Liver (tissue), 10 donors: ENCODE measurements at places on chromosomes 13 and 19.

DNA sequence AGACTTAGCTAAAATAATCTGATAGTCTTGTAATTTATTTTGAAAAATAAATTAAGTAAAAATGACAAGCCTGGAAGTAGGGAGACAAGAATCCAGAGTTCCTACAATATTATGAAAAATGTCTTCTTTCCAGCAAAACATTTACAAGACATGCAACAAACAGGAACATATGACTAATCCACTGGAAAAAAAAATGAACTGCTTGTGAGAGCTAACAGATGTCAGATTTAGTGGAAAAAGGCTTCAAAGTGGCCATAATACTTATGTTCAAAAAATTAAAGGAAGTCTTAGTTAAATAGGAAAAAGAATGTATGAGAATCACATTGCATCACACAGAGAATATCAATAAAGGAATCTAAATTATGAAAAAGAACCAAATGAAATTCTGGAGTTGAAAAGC is 2082.0 kb upstream of the PCDH20 start:
- H3K4me3 ChIP-seq = no peak overlapping the region
- H3K36me3 ChIP-seq = no peaks in the 10 kb centered on the region
- no peaks in the 10 kb centered on the region for H3K4me1 ChIP-seq
- H3K27ac ChIP-seq = no peak overlapping the region

- DNase-seq = no peak
- H3K36me3 ChIP-seq = no peaks in the 10 kb centered on the region
- no peak overlapping the region for H3K27ac ChIP-seq
- no peaks in the 10 kb centered on the region for H3K27me3 ChIP-seq
- no peak overlapping the region for H3K4me3 ChIP-seq
These were observed 261.6 kb downstream of the GPC5 start for GRCh38 chr13:91660076-91660415.

DNA sequence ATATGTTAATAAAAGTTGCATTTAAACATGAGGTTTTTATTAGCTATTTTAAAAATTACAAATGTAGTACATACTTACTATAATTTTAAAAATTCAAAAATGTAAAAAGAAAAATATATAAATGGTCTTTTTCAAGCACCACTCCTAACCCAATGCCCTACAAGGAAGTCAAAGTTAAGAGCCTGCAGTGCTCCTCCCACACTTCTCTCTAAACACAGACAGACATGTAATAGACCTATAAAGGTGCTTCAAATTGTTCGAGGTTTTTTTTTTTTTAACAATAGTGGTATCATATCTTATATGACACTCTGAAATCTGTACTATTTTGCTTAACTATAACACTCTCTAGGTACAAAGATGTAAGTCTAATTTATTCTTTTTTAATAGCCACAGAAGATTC is 25.4 kb downstream of the VWA8 start:
- peaks cover 15% of the 10 kb centered on the region for H3K4me1 ChIP-seq
- no peak overlapping the region for H3K27ac ChIP-seq
- H3K27me3 ChIP-seq = no peaks in the 10 kb centered on the region
- no peaks in the 10 kb centered on the region for H3K36me3 ChIP-seq
- no peak overlapping the region for H3K4me3 ChIP-seq

- H3K27me3 ChIP-seq = no peaks in the 10 kb centered on the region
- peaks cover 14% of the 10 kb centered on the region for H3K4me1 ChIP-seq
- H3K4me3 ChIP-seq = no peak overlapping the region
- no peak overlapping the region for H3K27ac ChIP-seq
These were observed 22.1 kb downstream of the WTIP start for GRCh38 chr19:34503531-34504272.

DNA sequence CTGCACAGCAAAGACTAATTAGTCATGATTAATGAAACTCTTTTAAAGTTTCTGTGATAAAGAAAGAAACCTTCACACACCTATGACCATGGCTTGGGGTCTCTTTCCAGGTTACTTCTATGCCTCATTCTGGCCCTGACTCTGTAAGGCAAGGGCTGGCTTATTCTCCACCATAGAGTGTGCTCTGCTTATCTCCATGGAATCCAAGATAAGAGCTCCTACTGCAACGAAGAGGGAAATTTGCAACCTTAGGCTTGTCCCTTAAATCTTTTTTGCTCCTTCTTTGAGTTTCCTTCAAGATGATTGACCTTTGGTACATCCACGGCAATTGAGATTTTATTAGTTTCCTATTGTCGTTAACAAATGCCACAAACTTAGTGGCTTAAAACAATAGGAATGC is 239.9 kb downstream of the SPRY2 start:
- no peak for DNase-seq
- H3K36me3 ChIP-seq = no peaks in the 10 kb centered on the region
- H3K27ac ChIP-seq = no peak overlapping the region
- H3K4me1 ChIP-seq = no peaks in the 10 kb centered on the region
- no peaks in the 10 kb centered on the region for H3K27me3 ChIP-seq

GRCh38 chr13:28237944-28238343 is 99.6 kb downstream of the PAN3 start:
- no peaks in the 10 kb centered on the region for H3K36me3 ChIP-seq
- H3K27ac ChIP-seq = no peak overlapping the region
- DNase-seq = no peak
- no peaks in the 10 kb centered on the region for H3K4me1 ChIP-seq
- no peak overlapping the region for H3K4me3 ChIP-seq

DNA sequence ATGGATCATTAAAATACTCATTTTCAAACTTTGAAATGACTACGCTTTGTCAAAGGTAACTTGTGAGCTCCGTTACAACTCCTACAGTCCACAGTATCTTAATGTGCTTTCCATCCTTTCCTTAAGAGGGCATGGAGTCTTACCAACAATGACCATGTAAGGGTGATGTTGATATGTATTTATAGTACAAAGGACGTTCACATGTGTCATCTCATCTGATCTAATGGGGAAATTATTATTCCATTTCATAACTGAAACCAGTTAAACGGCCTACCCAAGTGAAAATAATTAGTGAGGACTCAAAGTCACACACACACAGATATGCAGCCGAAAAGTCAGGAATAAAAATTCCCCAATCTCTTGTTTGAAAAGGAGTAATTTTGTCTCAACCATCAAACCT is 9.6 kb downstream of the USP12 start:
- H3K4me3 ChIP-seq = no peak overlapping the region
- no peak for DNase-seq
- no peaks in the 10 kb centered on the region for H3K4me1 ChIP-seq
- H3K27ac ChIP-seq = no peak overlapping the region
- no peaks in the 10 kb centered on the region for H3K36me3 ChIP-seq

DNA sequence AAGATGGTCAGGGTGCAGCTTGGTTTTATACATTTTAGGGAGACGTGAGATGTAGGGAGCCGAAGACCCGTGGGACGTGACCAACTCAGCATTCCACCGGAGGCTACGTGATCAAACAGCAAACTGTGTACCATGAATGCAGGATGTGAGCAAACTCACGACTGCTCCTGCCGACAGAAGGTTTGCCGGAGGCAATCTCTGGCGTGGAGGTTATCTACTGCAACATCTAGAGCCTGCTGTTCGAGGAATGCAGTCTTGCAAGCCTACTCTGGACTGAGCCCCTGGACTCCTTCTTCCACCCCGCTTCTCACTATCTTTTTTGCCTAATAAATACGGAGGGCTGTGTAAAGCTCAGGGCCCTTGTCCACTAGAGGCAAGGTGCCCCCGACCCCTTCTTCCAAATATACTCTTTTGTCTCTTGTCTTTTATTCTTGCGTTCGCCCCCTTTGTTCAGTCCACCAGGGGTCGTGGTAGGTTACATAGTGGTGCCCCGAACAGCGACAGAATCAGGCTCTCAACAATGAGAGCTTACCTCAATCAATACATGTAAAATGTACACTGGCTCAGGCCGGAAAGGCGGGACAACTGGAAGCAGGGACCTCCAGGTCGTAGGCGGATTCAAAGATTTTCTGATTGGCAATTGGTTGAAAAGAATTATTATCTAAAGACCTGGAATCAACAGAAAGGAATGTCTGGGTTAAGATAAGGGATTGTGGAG is 8.9 kb upstream of the OR1I1 start:
- H3K27me3 ChIP-seq = no peaks in the 10 kb centered on the region
- H3K27ac ChIP-seq = no peak overlapping the region
- DNase-seq = no peak
- H3K4me1 ChIP-seq = no peaks in the 10 kb centered on the region

DNA sequence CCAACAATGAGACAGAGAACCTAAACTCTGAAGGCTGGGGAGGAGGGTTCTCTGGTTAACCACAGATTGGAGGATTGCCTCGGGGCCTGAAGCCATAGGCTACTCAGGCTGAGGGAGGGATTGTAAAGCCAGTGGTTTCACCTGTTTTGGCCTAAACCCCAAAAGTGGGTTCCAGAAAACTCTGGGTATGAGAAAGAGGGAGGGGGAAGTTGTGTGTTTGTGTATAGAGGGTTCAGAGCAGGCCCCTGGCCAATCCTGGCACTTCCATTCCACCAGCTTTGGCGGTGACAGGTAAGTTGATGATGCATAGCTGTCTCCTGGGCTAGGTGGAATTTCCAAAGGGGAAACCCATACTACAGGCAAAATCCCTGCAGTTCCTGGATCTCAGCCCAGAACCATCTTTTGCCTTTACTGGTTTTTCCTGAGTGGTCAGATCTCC is 13.5 kb upstream of the CCDC97 start:
- H3K27ac ChIP-seq = peak overlapping the region; percentile 68
- DNase-seq = no peak
- H3K4me3 ChIP-seq = no peak overlapping the region
- peaks cover 23% of the 10 kb centered on the region for H3K36me3 ChIP-seq
- H3K4me1 ChIP-seq = no peaks in the 10 kb centered on the region

DNA sequence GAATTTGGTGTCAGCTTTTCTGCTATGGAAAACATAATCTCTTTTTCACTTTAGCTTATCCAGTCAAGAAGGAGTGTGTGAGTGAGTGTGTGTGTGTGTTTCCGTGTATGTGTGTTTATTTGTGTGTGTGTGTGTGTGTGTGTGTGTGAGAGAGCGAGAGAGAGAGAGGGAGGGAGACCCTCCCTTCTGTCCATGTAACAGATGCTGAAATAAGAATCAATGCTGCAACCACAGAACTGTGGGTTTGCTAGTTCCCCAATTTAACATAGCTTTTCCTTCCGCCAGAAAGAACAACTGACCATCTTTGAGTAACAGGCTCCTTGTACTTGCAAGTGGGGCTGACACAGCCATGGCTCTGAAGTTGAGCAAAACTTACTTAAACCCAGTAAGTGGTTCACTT is 5.2 kb downstream of the LCP1 start:
- H3K36me3 ChIP-seq = no peaks in the 10 kb centered on the region
- no peaks in the 10 kb centered on the region for H3K4me1 ChIP-seq
- no peaks in the 10 kb centered on the region for H3K27me3 ChIP-seq
- H3K4me3 ChIP-seq = no peak overlapping the region
- DNase-seq = no peak

DNA sequence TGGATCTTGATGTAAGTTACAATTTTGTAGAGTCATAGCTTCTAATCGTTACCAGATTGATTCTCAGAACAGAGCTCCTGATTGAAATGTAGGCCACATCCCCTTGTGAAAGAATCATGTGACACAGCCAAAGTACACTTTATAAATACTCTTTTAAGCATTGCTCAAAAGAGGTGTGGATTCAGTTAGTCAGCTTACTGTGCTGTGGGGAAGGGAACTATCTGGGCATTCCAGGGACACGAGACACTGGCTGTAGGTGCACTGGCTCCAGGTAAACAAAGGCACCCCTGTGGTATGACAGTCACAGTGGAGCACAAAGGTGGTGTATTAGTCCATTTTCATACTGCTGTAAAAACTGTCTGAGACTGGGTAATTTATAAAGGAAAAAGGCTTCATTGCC is 222.8 kb downstream of the LIG4 start:
- no peak overlapping the region for H3K4me3 ChIP-seq
- H3K36me3 ChIP-seq = no peaks in the 10 kb centered on the region
- H3K27ac ChIP-seq = no peak overlapping the region
- no peak for DNase-seq
- no peaks in the 10 kb centered on the region for H3K27me3 ChIP-seq
- no peaks in the 10 kb centered on the region for H3K4me1 ChIP-seq

GRCh38 chr13:20721454-20722357 is 18.2 kb downstream of the IL17D start:
- peaks cover 6% of the 10 kb centered on the region for H3K4me1 ChIP-seq
- H3K27me3 ChIP-seq = peaks cover 5% of the 10 kb centered on the region
- peak; percentile 40 for DNase-seq
- no peak overlapping the region for H3K4me3 ChIP-seq
- no peak overlapping the region for H3K27ac ChIP-seq

- DNase-seq = no peak
- H3K27ac ChIP-seq = no peak overlapping the region
- no peak overlapping the region for H3K4me3 ChIP-seq
- no peaks in the 10 kb centered on the region for H3K36me3 ChIP-seq
- no peaks in the 10 kb centered on the region for H3K27me3 ChIP-seq
These were observed 1362.1 kb upstream of the ATXN8OS start for GRCh38 chr13:68745502-68745901.
